Progenitor cell of endocrine pancreas (in vitro differentiated cells): ENCODE measurements at places on chromosomes 2 and 18. TPM values are rescaled to one million over a fixed set of nuclear protein-coding genes. Genes with fewer than 3 reads are reported as not detected.

DNA sequence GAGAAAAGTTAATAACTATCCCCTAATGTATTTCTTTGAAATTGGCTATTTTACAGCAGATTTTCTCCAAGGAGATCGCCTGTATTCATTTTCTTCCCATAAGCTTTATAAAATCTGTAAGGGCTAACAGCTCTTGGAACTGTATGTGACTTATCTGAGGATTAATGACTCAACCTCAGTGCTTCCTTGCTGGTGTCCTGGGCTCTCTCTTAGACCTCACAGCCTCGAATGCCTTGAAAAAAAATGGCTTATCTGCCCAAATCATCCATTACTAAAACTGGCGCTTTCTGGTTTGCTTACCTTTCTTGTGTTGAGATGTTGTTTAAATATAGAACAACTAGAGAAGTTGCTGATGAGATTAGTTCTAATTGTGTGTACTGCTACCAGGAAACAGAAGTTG lies 713.6 kb downstream of the SLC4A3 start:
- DNase-seq = no peak
- peaks cover 3% of the 10 kb centered on the region for H3K27me3 ChIP-seq
- no peak overlapping the region for H3K27ac ChIP-seq
- H3K4me3 ChIP-seq = no peak overlapping the region
- H3K4me1 ChIP-seq = peaks cover 3% of the 10 kb centered on the region
- H3K36me3 ChIP-seq = no peaks in the 10 kb centered on the region

GRCh38 chr2:45191146-45191863 lies 182.1 kb upstream of the SIX2 start:
- no peak overlapping the region for H3K27ac ChIP-seq
- H3K36me3 ChIP-seq = no peaks in the 10 kb centered on the region
- no peak for DNase-seq
- peaks cover 54% of the 10 kb centered on the region for H3K27me3 ChIP-seq

The TTR gene
- total RNA-seq = 150 and 157 TPM in 2 replicates

GRCh38 chr2:182767578-182767977 lies 51.5 kb downstream of the DNAJC10 start:
- H3K27me3 ChIP-seq = no peaks in the 10 kb centered on the region
- H3K4me1 ChIP-seq = peaks cover 2% of the 10 kb centered on the region
- H3K27ac ChIP-seq = peak overlapping the region; percentile 70
- no peak overlapping the region for H3K4me3 ChIP-seq
- no peak for DNase-seq

- no peak for DNase-seq
- no peaks in the 10 kb centered on the region for H3K36me3 ChIP-seq
- no peak overlapping the region for H3K4me3 ChIP-seq
- H3K4me1 ChIP-seq = peaks cover 4% of the 10 kb centered on the region
- no peaks in the 10 kb centered on the region for H3K27me3 ChIP-seq
These were observed 30.0 kb upstream of the KCMF1 start for GRCh38 chr2:84940831-84941412.

DNA sequence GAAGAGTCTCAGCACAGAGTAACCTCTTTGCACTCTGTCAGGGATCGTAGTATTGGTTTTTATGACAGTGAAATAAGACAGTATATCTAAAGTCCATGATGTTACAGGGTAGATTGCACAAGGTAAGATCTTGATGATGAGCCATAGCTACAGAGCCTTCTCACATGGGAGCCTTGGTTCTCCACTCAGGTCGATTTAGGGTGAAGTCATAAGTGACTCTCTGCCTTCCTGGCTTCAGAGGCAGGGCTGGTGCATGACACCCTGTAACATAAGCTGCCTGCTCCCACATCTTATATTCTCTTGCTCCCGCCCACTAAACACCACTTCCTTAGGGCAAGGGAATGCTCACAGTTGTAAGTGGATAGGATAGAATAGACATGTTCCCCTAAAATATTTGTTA lies 13.3 kb downstream of the DAPL1 start:
- H3K27me3 ChIP-seq = peaks cover 8% of the 10 kb centered on the region
- peaks cover 21% of the 10 kb centered on the region for H3K4me1 ChIP-seq
- DNase-seq = no peak
- H3K4me3 ChIP-seq = no peak overlapping the region
- no peaks in the 10 kb centered on the region for H3K36me3 ChIP-seq

The TRIM43 gene
- total RNA-seq = not detected in 2 replicates

The MAL gene
- total RNA-seq = not detected in 2 replicates

The MYCN gene
- 15.5 and 17.6 TPM in 2 replicates for total RNA-seq

The HRH4 gene
- not detected in 2 replicates for total RNA-seq

- no peaks in the 10 kb centered on the region for H3K36me3 ChIP-seq
- H3K4me3 ChIP-seq = no peak overlapping the region
- no peaks in the 10 kb centered on the region for H3K27me3 ChIP-seq
- DNase-seq = no peak
- peaks cover 4% of the 10 kb centered on the region for H3K4me1 ChIP-seq
- no peak overlapping the region for H3K27ac ChIP-seq
These were observed 228.4 kb upstream of the SP5 start for GRCh38 chr2:170486730-170487129.

DNA sequence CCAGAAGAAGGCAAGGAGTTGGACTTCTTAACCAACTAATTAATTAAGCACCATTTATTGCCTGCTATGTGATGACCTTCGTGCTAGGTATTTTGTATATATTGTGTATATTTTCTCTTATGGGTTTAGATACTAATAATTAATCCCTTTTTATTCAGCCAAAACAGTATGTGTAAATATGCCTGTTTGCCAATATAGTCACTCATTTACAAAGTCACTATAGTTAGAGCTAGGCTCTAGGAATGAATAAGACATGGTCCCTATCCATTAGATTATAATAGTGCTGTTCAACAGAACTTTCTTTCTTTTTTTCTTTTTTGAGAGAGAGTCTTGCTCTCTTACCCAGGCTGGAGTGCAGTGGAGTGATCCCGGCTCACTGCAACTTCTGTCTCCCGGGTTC lies 51.4 kb downstream of the GREB1L start:
- no peaks in the 10 kb centered on the region for H3K36me3 ChIP-seq
- H3K4me3 ChIP-seq = no peak overlapping the region
- H3K27me3 ChIP-seq = no peaks in the 10 kb centered on the region
- DNase-seq = no peak
- no peak overlapping the region for H3K27ac ChIP-seq

- peaks cover 10% of the 10 kb centered on the region for H3K4me1 ChIP-seq
- no peaks in the 10 kb centered on the region for H3K27me3 ChIP-seq
These were observed 1.7 kb upstream of the ESCO1 start for GRCh38 chr18:21602299-21602587.

GRCh38 chr2:174009488-174010223 lies 44.5 kb upstream of the SP3 start:
- H3K4me1 ChIP-seq = peaks cover 37% of the 10 kb centered on the region
- no peak for DNase-seq
- no peaks in the 10 kb centered on the region for H3K36me3 ChIP-seq
- H3K27ac ChIP-seq = no peak overlapping the region
- no peak overlapping the region for H3K4me3 ChIP-seq

GRCh38 chr18:40867459-40867858 lies 1087.6 kb upstream of the PIK3C3 start:
- no peak overlapping the region for H3K27ac ChIP-seq
- no peak for DNase-seq
- H3K4me3 ChIP-seq = no peak overlapping the region
- H3K4me1 ChIP-seq = no peaks in the 10 kb centered on the region
- no peaks in the 10 kb centered on the region for H3K27me3 ChIP-seq
- H3K36me3 ChIP-seq = no peaks in the 10 kb centered on the region

The TCF4 gene
- total RNA-seq = 56.8 and 61.3 TPM in 2 replicates

GRCh38 chr2:226742347-226742746 lies 57.3 kb downstream of the IRS1 start:
- H3K4me3 ChIP-seq = no peak overlapping the region
- no peaks in the 10 kb centered on the region for H3K27me3 ChIP-seq
- H3K4me1 ChIP-seq = peaks cover 23% of the 10 kb centered on the region
- H3K27ac ChIP-seq = no peak overlapping the region
- no peak for DNase-seq

GRCh38 chr2:13821255-13821880 lies 811.1 kb upstream of the LRATD1 start:
- no peaks in the 10 kb centered on the region for H3K4me1 ChIP-seq
- H3K27me3 ChIP-seq = no peaks in the 10 kb centered on the region

The SLC11A1 gene
- 0.33 and 0.34 TPM in 2 replicates for total RNA-seq

The GLB1L gene
- total RNA-seq = 11.8 and 13.5 TPM in 2 replicates

DNA sequence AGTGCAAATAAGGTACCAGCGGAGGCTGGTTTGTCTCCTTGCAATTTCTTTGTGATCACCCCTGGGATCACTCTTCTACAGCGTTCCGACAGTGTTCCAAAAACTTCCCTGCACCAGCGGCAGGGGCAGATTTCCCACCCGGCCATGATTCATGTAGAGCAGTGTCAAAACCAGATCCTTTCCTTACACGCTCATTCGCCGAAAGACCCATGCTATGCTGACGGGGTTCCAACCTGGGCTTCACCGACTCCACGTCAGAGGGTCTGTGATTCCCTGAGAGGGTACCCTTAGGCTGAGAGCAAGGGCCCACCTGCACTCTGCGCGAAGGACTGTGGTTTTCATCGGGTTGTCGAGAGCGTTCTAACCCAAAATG lies 423 bp upstream of the TTC27 start:
- DNase-seq = no peak
- peaks cover 4% of the 10 kb centered on the region for H3K36me3 ChIP-seq
- peaks cover 9% of the 10 kb centered on the region for H3K4me1 ChIP-seq
- peaks cover 13% of the 10 kb centered on the region for H3K27me3 ChIP-seq
- peak overlapping the region; percentile 93 for H3K4me3 ChIP-seq

The UGT1A6 gene
- total RNA-seq = not detected in 2 replicates

GRCh38 chr2:102795641-102796040 lies 33.8 kb downstream of the TMEM182 start:
- peaks cover 23% of the 10 kb centered on the region for H3K36me3 ChIP-seq
- no peak overlapping the region for H3K4me3 ChIP-seq
- H3K27me3 ChIP-seq = no peaks in the 10 kb centered on the region
- H3K27ac ChIP-seq = no peak overlapping the region
- DNase-seq = no peak

The DYSF gene
- total RNA-seq = 1.4 and 1.6 TPM in 2 replicates

The BMP10 gene
- not detected in 2 replicates for total RNA-seq

DNA sequence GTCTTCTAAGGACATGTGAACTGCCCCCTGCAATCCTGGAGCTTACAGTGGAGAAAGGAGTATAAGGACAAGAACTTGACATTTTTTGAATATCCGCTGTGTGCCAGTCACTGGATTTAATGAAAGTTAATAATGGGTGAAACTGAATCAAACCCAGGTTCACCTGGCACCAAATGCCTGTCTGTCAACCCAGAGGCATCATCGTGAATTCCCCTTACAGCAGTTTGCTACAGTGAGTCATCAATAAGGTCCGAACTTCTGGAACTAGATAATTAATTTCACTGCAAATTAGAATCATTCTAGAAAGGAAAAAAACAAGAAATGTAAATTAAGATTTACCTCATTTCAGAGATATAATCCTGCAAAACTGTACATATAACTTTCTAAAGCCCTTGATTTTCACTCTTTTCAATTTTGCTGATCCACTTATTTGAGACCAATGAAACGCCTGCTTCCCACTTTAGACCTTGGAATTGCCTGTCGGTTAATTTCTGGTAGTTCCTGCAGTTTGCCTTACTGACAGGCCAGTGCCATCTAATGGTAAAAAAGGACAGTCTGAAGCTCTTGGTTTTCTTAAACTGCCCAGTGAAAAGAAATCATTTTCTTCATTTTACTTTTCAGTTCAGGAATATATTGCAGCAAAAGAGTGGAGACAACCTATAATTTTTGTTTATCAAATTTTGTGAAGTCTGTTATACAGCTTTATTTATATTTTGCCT lies 8.2 kb downstream of the DSG2 start:
- no peak for DNase-seq
- H3K4me3 ChIP-seq = no peak overlapping the region
- no peaks in the 10 kb centered on the region for H3K27me3 ChIP-seq
- peaks cover 13% of the 10 kb centered on the region for H3K36me3 ChIP-seq

The SCN9A gene
- total RNA-seq = 23.5 and 23.7 TPM in 2 replicates

DNA sequence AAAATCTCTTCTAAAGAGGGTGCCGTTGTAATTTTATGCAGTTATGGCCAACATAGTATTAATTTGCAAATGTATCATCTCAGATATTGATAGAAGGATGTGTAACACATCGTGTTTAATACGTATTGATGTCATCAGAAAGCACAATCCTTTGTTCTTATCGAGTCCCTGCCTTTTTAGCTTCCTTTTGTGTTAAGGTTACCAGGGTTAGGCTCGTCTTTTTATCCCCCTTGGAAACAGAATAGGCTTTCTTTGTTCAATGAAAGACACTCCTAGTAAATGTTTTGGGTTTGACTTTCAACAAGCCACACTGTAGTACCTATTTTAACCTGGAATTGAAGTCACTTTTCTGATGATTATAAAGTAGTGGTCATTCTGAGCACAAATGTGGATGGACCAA lies 136.2 kb downstream of the WDR7 start:
- no peaks in the 10 kb centered on the region for H3K36me3 ChIP-seq
- H3K27ac ChIP-seq = no peak overlapping the region
- no peak overlapping the region for H3K4me3 ChIP-seq
- no peaks in the 10 kb centered on the region for H3K27me3 ChIP-seq
- peaks cover 1% of the 10 kb centered on the region for H3K4me1 ChIP-seq
- DNase-seq = no peak

The FABP1 gene
- 4.5 and 6.6 TPM in 2 replicates for total RNA-seq

- no peak overlapping the region for H3K4me3 ChIP-seq
- H3K4me1 ChIP-seq = no peaks in the 10 kb centered on the region
- no peak for DNase-seq
- no peak overlapping the region for H3K27ac ChIP-seq
- no peaks in the 10 kb centered on the region for H3K36me3 ChIP-seq
These were observed 1162.7 kb upstream of the ZEB2 start for GRCh38 chr2:145682546-145683157.

GRCh38 chr18:33924576-33924975 lies 300.1 kb downstream of the NOL4 start:
- H3K27ac ChIP-seq = no peak overlapping the region
- no peaks in the 10 kb centered on the region for H3K36me3 ChIP-seq
- H3K4me3 ChIP-seq = no peak overlapping the region
- H3K4me1 ChIP-seq = peaks cover 6% of the 10 kb centered on the region

GRCh38 chr2:144237830-144238627 lies 281.9 kb downstream of the ZEB2 start:
- no peak overlapping the region for H3K4me3 ChIP-seq
- peaks cover 4% of the 10 kb centered on the region for H3K27me3 ChIP-seq
- no peak for DNase-seq
- no peak overlapping the region for H3K27ac ChIP-seq
- H3K4me1 ChIP-seq = peaks cover 10% of the 10 kb centered on the region
- H3K36me3 ChIP-seq = no peaks in the 10 kb centered on the region

The PLA2R1 gene
- total RNA-seq = 1.3 and 1.7 TPM in 2 replicates

DNA sequence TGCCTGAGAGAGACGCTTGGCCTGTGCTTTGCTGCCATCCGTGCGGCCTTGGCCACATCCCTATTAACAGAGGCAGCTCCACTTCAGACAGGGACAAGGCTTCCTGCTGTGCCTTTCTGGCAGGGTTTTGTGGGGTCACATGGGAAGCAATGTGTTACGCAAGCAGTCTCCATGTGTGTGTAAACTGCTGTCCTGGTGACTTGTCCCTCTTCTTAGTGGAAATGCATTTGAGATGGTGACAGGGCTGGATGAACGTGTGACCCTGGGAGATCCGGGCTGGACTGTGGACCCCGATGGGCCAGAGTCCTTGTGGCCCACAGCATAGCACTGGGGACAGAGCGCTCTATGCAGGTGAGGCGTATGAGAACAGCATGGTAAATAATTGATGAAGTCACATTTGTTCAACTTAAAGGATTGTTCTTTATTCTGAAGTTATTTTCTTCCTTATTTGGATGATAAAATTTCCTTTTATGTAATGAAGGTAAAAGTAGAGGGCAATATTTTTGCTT lies 23.2 kb downstream of the ASB1 start:
- no peaks in the 10 kb centered on the region for H3K27me3 ChIP-seq
- no peak for DNase-seq
- no peak overlapping the region for H3K4me3 ChIP-seq
- peaks cover 33% of the 10 kb centered on the region for H3K36me3 ChIP-seq
- H3K27ac ChIP-seq = no peak overlapping the region
